ENCODE measurements at places on chromosomes 6 and 20.

DNA sequence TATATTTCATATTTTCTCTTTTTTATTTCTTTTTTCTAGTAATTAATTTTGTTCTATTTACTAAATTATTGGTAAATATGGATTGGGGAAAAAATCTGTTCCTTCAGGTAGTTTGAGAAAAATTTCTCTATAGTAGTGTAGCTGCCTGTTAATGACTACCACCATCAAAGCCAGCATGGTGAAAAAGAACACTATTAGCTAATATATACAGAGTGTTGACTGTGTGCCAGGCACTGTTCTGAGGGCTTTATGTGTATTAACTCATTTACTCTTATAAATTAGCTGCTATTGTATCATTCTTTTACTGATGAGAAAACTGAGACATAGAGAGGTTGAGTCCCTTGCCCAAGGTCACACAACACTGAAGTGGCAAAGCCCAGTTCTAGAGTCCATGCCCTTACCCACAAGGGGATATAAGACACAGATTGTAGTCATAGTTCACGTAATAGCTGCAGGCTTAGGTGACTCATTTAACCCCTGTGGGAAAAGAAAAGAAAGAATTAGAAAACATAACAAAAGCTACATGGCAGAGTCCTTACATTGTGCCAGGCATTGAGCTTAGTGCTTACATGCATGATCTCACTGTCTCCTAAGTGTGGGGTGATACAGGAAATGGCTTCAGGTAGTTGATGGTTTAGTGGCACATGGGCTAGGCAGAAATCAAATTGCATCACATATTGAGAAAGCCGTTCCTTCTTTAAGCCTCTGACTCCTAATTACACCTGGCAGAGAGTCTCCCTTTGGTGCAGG is 12.2 kb upstream of the AKIRIN2 start:
- peak; percentile 58 for DNase-seq

GRCh38 chr6:139378226-139378625 is 3.8 kb upstream of the CITED2 start:
- no peak for DNase-seq

- no peak for DNase-seq
Observed at GRCh38 chr6:159110748-159111147, 58.5 kb upstream of the FNDC1 start.

DNA sequence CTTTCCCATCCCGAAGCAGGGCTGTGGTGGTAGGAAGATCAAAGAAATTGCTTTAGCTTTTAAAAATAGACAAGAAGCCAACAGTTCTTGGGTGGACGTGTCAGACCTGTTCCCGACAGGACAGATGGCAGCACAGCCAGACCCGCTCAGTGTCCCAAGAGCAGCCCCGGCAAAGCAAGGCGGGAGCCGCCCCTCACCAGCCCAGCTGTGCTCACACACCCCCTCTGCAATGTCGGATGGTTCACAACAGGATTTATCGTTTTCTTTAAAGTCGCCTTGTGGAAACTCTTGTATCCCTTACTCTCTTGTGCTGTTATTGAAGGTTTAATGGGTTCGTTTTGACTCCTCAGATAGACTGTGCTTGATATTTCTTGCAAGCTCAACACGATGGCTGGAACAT is 302.4 kb downstream of the THBS2 start:
- DNase-seq, result no peak

DNA sequence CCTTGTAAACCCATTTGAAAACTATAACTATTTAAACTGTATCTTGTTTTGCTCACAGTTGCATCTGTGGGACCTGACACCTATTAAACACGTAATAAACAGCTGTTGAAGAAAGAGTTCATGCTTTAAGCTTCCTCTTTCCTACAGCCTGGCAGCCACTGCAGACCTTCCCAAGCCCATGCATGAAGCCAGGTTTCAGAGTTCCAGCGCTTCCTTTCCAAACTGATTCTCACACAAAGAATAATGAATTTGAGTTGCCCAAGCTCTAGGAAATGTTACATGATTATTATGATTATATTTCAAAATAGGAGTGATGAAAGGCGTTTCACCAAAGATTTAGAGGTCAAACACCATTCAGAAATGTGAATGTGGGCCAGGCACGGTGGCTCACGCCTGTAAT is 3.7 kb downstream of the AGPAT4 start:
- no peak for DNase-seq

GRCh38 chr20:62146019-62146755 is 2.6 kb downstream of the SS18L1 start:
- no peak for DNase-seq

DNA sequence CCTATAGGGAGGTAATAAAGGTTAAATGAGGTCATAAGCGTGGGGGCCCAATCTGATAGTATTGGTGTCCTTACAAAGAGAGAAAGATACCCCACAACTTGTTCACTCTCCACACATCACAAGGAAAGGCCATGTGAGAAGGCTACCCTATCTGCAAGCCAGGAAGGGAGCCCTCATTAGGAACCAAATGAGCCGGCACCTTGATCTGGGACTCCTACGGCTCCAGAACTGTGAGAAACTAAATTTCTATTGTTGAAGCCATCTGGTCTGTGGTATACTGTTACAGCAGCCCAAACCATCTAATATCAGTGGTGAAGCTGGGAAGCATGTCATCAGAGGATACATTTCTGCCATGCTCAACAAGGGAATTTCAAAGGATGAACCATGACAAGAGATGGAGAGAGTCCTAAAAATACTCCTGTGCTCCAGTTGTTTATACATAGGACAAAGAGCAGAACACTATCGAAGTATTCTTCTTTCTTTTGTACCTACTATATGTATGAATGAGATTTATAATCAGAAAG is 10.4 kb downstream of the COX7A2 start:
- no peak for DNase-seq

DNA sequence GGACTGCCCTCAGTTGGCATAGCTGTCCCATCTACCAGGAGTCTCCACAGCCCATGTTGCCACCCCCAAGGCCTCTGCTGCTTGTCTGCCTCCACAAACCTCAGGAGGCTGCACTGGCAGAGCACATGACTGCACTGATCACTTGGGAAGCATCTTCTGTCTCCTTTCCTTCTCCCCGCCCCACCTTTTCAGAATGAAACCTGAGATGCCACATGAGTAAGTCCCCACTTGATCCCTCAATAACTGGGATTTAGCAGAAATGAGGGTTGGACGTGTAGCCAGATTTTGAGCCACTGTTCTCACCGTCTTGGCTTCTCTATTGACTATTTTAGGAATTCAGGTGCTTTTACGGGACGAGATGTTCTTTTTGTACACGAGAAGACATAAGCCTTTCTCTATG is 328.4 kb downstream of the CDC5L start:
- DNase-seq, result no peak

DNA sequence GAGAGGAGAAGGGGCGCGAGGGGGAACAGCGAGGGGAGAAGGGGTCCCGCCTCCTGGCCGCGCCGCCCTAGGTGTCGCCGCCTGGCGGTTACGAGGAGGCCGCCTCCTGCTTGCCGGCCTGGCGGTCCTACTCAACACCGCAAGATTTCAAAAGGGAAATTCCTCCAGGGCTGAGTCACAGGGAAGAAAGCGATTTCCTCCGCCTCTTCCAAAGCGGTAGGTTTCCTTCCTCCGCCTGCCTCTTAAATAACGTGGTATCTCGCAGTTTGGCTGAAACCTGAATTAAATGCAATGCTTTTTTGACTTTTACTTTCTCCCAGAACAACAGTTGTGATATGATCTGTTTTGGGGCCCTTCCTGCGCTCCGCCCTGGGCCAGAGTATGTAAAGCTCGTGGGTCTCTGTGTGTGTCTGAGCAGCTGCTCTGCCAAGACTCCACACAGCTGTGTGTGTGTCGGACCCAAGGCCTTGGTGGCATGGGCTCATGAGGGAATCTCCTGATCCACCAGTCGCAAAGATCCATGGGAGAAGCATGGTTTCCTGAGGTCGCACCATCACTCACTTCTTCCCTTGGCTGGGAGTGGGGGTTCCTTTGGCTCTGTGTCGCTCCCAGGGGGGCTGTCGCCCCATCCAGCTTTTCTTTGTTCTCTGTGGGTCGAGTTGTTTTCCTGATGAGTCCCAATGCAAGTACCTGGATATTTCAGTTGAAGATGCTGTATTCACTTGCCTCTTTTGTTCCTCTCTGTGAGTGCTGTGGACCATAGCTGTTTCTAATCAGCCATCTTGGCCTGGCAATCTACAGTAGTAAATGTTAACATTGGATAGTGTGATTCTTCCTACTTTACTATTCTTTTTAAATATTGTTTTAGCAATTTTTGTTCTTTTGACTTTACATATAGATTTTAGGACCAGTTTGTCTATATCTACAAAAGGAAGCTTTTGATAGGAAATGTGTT is 31.6 kb upstream of the NOTCH4 start:
- DNase-seq, result peak; percentile 91

GRCh38 chr6:3911130-3911529 is 62.0 kb downstream of the FAM50B start:
- no peak for DNase-seq

GRCh38 chr6:21836772-21837425 is 243.3 kb downstream of the SOX4 start:
- DNase-seq, result no peak

GRCh38 chr20:47125508-47125757 is 230.8 kb downstream of the EYA2 start:
- peak; percentile 51 for DNase-seq

GRCh38 chr20:63045401-63045800 is 38.6 kb upstream of the BHLHE23 start:
- DNase-seq, result no peak

DNA sequence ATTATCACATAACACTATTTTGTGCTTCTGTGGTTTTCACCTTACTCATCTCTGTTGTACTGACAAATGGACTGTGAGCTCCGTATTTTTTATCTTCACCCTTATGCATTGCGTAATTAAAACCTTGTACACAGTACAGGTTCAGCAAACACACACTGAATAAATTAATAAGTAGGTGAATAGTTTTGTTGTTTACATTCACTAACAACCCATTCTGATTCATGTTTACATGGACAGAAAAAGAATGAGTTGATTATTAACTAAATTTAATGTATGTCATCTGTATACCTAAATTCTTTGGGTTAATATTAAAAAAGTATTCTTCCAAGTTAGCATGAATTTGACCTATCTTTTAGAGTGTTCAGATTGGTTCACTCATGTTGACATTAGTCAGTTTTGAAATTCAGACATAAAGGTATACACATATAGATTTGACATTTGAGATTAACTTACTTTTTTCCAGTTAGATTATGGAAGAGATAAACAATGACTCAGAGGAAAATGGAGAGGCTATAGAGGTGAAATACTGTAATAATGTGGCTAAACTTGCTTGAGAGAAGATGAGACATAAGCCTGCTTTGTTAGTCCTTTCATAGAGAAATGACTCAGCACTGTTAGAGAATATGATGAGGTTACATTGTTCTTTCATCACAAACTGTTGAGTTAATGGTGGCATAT is 541.7 kb upstream of the FLRT3 start:
- DNase-seq, result peak; percentile 68

DNA sequence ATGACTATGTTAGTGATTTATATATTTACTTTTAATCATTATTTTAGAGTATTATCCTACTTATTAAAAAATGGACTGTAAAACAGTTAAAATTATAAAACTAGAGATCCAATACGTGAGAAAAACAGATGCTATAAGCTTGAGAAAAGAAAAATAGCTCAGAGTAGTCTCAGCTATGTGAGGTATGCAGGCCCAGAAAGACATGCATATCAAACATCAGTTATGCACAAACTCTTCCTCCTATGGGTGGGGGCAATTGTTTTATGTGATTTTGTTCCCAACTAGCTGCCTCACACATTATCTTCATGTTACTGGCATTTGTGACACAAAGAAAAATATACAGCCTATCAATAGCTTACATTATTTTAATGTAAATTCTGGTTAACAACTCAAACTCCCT is 28.8 kb downstream of the RARS2 start:
- DNase-seq, result peak; percentile 44

- DNase-seq, result no peak
Observed at GRCh38 chr20:43919686-43920403, 5.2 kb downstream of the TOX2 start.

DNA sequence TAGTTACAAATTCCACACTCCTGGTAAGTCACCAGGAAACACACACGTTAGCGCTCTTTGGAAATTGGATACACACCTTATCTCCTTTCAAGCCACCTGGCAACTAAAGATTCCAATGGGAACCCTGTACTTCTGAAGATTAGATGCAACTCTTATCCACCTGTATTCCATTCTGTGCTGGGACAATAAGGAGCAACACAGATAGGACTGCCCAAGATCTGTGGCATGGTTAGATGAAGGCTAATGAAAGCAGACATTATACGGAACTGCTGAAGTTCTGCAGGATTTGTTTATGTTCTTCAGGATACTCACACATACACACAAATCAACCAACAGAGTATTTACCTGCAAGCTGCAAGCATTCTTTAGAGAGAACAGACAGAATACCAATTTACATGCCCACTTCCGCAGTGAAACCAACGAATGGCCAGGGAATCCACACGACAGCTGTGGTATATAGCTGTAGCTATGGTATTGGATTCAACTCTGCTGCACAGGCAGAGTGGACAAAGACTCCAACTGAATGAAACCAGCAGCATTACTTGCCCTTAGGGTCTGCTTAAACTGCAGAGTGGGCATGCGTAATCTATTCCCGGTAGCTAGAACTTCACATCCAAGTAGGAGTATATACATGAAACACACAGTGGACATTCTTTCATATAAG is 12.0 kb downstream of the NCOA5 start:
- DNase-seq, result no peak

- DNase-seq, result no peak
Observed at GRCh38 chr6:91816335-91816734, 1229.5 kb upstream of the MAP3K7 start.

DNA sequence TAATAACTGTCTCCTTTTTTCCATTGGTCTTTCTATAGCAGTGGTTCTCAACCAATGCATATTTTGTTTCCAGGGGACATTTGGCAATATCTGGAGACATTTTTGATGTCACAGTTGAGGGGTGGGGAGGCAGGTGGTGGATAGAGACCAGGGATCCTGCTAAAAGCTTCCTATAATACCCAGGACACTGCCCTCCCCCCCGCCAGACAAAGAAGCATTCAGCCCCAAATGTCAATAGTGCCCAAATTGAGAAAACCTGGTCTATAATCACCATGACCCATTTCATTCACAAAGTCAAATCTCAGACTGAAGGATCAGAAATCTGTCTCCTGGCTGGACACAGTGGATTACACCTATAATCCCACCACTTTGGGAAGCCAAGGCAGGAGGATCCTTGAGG is 128.8 kb downstream of the BMP7 start:
- no peak for DNase-seq

DNA sequence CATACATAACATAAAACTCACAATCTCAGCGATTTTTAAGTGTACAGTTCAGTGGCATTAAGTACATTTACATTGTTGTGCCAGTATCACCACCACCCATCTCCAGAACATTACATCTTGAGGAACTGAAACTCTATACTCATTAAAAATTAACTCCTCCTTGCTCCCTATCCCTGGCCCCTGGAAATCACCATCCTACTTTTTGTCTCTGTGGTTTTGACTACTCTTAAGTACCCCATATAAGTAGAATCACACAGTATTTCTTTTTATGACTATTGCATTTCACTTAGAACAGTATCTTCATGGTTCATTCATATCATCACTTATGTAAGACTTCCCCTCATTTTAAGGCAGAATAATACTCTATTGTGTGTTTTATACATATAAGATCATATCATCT is 1108.1 kb downstream of the GRIK2 start:
- DNase-seq, result no peak
